ENCODE measurements at places on chromosomes 6 and 20. TPM values are rescaled to one million over a fixed set of nuclear protein-coding genes. Genes with fewer than 3 reads are reported as not detected.

The MLN gene
- total RNA-seq, result not detected

The ATAT1 gene
- 14.2 TPM for total RNA-seq

The CLPSL2 gene
- total RNA-seq, result not detected

The LPA gene
- not detected for total RNA-seq

The C6orf163 gene
- 2.7 TPM for total RNA-seq

The LY6G5C gene
- 6.9 TPM for total RNA-seq

The AMD1 gene
- total RNA-seq, result 55.5 TPM

The DUSP15 gene
- total RNA-seq, result not detected

The DLK2 gene
- 2.6 TPM for total RNA-seq

The RSPO3 gene
- not detected for total RNA-seq

The OR2J3 gene
- not detected for total RNA-seq

The DEFB132 gene
- total RNA-seq, result not detected

The OPRM1 gene
- total RNA-seq, result not detected

The BPIFB2 gene
- total RNA-seq, result not detected

The OXT gene
- total RNA-seq, result 1.2 TPM

The RCAN2 gene
- total RNA-seq, result 1.3 TPM

The ERVFRD-1 gene
- total RNA-seq, result not detected

The TTBK1 gene
- 1.1 TPM for total RNA-seq

The VSX1 gene
- total RNA-seq, result 0.12 TPM

The CDSN gene
- not detected for total RNA-seq

The RNF217 gene
- total RNA-seq, result 1.9 TPM

The LRRN4 gene
- not detected for total RNA-seq

The SLC4A11 gene
- total RNA-seq, result 0.53 TPM

The RBPJL gene
- not detected for total RNA-seq

The HLA-DMB gene
- total RNA-seq, result 3.4 TPM

The TRIM31 gene
- total RNA-seq, result 0.12 TPM

The CUL7 gene
- total RNA-seq, result 19.7 TPM

The MRS2 gene
- 19.4 TPM for total RNA-seq

The DEFB124 gene
- not detected for total RNA-seq

The SPDEF gene
- 0.16 TPM for total RNA-seq

The RRP36 gene
- 43.4 TPM for total RNA-seq

The BHLHE23 gene
- total RNA-seq, result not detected

The SNRPB gene
- total RNA-seq, result 286 TPM

The OR2B2 gene
- not detected for total RNA-seq

The TAAR8 gene
- total RNA-seq, result not detected

The RUNX2 gene
- 61.1 TPM for total RNA-seq

The PRICKLE4 gene
- total RNA-seq, result 0.29 TPM

The KCNK16 gene
- total RNA-seq, result not detected

The WFDC2 gene
- total RNA-seq, result 1.2 TPM

The AKAP12 gene
- total RNA-seq, result 10.0 TPM
